ENCODE measurements at places on chromosomes 4 and X.

DNA sequence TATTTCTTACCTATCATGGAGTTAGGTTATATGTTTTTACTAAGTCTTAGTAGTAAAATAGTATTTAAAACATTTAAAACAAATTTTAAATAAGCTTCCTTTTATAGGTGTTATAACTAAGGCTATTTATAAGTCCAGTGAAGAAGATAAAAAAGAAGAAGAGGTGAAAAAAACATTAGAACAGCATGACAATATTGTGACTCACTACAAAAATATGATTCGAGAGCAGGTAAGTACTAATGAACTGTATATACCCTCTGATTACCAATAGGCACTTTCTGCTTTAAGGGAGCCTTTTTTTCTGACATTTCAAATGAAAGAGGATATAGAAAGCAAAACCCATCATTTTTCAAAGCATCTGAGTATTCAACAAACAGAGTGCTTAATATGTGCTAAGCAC is 76.6 kb downstream of the USO1 start:
- no peak for DNase-seq

GRCh38 chr4:140174543-140174942 is 20.6 kb upstream of the MAML3 start:
- DNase-seq, result no peak

DNA sequence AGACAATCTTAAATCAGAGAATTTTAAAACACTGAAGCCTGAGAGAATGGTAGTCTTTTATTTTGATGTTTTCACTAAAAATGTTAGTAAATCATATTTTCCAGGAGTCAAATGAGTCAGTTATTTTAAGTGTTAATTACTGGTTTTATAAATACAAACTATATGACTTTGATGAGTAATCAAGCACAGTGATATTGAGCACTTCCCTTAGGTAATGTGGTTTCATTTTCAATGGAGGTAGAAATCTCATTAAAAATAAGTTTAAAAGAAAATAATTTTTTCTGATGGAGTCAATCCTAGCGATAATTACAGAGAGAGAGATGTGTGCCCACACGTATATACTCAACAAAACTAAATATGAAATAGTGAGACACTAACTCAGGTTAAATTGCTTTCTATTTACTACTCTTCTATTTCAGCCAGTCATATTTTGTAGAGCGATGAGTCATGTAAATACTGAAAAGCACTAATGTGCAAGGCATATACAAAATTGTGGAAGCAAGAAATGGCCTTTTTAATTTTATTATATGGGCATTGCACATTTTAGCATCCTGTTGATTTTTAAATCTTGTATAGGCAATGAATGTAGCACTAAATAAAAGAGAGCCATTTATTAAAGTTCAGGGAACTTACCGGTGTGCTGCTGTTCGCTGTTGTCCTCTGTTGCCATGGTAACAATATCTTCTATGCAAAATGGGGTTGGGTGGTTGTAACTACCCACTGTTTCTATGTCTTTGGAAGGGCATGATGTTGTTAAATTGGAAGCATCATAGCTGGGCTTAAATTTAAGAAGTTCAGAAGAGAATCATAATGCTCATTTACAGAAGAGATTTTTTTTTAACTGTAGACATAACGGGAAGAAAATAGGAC is 513.7 kb downstream of the TLL1 start:
- DNase-seq, result no peak

DNA sequence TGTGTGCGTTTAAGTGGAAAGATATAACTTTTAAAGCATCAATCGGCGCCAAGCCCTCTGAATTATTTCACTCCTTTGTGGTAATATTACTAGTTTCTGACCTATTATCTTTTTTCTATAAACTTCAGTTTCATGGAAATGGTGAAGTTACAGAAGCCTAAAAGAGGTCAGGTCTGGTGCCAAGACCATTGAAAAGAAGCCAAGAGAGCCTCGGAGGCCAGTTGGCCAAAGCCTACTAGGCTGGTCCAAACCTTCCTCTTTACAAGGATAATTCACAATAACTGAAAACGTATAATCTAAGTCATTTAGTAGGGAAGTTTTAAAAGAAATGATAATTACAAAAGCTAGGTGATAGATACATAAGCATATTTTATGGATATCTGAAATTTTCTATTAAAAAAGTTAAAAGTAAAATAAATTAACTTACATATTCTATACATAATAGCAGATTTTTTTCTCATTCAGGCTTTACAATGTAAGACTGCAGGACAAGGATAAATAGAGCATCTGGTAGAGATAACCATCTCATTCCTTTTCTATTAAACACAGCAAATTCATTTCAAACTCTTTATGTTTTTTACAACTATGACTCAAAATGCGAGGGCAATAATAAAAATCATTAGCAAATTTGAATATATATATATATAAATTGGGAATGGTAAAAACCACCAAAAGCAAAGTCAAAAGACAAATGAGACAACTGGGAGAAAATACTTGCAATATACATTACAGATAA is 49.2 kb downstream of the WDFY3 start:
- DNase-seq, result no peak

DNA sequence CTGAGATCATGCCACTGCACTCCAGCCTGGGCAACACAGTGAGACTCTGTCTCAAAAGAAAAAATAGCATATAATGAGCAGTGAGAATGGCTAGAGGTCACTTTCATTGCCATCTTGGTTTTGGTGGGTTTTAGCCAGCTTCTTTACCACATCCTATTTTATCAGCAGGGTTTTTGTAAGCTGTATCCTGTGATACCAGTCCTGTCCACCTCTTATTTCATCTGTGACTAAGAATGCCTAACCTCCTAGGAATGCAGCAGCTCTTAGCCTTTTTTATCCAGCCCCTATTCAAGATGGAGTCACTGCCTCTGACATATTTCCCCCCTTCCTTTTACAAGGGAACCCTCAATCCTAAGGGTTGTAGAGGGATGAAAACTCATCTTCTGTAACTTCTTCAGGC is 26.1 kb upstream of the IGFBP7 start:
- DNase-seq, result no peak

- no peak for DNase-seq
Observed at GRCh38 chr4:166482758-166483157, 609.7 kb downstream of the TLL1 start.

GRCh38 chrX:66022632-66023384 is 17.1 kb downstream of the VSIG4 start:
- DNase-seq, result no peak

DNA sequence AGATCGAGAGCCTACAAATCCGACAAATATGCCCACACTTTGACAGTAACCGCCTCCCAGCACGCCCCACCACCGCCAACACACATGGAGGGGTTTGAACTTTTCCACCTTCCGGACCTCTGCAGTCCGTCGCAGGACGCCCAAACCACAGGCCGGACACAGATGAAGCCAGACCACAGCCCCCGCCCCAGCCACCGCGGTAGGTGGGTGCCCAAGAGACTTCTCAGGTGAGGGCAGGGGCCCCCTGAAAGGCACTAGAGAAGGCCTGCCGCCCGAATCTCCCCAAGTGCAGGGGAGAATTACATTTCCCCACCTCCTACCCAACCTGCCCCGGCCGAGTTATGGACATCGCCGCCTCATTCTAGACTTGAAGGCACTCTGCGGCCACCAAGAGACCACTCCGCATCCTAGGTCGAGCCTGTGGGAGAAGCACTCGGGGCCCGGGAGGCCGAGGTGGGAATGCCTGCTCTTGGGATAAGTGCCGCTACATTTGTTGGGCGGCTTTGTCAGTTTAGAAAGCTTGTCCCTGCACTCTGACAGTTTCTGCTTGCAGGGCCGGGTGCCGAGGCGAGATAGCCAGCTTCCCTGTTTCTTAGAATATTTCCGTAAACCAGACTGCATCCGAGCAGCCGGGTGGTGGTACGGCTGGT is 21.5 kb downstream of the HAND2 start:
- DNase-seq, result peak; percentile 75

All from retina (tissue), 1 donor.